ENCODE measurements at places on chromosomes 1 and 21.

GRCh38 chr1:110502402-110503151 lies 16.4 kb downstream of the KCNA10 start:
- no peak for DNase-seq

DNA sequence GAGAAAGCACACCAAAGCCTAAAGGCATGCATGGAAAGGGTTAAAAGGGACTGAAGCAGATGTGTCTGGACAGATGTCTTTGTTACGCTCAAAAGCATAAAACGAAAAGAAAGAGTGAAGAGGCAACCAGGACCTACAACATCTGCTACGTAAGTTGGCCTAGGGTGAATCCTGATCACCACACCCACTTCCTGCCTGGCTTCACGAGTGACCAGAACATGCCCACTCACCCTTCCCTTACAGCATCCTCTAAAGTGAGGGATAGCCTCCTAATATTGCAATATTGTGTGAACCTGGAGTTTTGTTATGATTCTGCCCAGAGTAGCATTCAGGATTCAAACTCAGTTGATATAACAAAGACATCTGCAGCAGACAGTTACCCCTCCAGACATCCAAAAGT lies 10.6 kb upstream of the OLIG2 start:
- no peak for DNase-seq

GRCh38 chr1:215793180-215793579 lies 226.1 kb downstream of the KCTD3 start:
- no peak for DNase-seq

DNA sequence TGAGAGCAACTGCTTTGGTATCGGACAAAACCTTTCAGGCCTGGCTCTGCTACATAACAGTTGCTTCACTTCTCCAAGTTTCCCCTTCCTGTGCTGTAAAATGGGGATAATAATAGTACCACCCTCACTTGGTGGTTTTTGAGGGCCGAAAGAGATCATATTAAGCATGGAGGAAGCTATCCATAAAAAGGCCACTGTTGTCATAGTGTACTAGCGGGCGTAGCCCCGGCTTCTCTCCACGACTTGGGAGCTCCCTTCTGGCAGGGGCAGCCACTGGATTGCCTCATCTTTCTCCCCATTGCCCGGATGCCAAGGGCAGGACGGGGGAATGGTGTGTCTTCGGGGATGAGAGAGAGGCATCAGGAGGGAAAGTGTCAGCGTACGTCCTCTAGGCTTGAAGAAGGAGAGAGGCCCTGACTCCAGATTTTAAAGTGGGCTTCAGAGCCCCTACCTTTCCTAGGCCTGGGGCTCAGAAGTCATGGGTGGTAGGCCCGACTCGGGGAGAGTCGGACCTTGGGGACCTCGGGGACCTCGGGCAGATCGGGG lies 548 bp upstream of the MFSD2A start:
- no peak for DNase-seq

DNA sequence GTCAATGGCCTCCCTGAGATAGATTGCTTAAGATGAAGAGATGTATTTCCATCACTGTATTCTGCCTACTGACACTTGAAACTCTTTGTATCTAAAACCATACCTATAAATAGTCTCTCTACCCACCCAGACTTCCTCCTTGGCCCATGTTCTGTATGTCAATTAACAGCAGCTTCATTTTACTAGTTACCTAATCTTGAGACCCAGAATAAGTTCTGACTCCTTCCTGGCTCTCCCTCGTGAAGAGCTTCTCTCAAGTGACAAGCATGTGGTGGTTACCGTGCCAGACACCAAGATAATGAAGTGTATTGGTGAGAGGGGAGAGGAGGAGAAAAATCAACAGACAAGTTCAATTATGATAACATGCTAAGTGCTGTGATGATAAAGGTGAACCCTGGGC lies 128.8 kb upstream of the RAVER2 start:
- no peak for DNase-seq

DNA sequence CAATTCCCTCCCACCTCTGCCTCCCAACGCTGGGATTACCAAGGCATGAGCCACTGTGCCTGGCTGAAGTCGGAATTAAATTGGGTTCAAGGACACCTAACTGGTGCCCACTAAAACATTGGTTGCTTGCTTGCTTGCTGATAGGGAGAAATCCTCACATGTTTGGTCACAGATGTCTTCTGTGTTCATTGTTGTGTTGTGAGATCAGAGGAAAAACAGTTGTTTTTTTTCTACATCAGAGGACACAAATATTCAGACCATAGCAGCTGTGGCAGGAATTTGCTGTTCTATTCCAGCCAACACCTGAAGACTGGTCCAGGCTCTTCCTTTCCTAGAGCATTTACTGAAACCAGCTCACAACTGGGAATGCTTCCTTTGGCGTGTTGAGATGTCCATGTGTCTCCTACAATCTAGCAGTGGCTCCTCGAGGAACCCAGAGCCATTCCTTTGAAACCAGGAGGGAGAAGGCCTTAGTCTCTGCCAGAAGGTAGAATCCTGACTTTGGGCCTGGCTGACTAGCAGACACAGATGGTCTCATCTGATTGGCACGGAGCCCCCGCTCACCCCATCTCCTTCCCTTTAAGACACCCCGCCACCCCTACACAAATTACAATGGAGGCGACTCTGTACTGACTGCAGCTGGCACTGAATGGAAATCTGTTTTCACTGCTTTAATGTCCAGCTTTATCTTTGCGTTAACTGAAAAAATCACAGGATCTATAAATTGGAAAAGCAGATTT lies 24.3 kb upstream of the TRIM17 start:
- no peak for DNase-seq

- no peak for DNase-seq
Measured at GRCh38 chr1:243508303-243508713, 252.5 kb downstream of the SDCCAG8 start.

DNA sequence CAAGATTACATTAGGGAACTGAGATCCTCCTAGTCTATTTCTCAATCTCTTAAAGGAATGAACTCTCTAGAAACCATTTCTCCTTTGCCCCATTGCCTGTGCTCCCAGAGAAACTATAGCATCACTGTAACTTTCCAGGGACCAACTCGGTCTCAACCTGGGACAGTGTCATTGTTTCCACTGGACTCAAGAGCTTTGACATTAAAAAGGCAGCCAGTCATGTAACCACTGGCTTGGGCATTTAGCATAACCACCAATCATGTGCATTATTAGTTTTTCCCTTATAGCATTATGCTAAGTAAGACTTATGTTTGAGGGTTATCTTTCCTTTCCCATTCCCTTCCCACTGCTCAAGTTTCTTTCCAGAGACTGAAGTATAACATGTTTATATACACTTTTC lies 18.2 kb downstream of the TEX38 start:
- DNase-seq, result no peak

- DNase-seq, result no peak
Measured at GRCh38 chr1:203765029-203765837, at the start of gene LAX1. Gene LAX1, plus strand, starts transcription at chr1:203765183. Its CDS starts 383 bp downstream, at chr1:203765566.

- no peak for DNase-seq
Measured at GRCh38 chr1:223650465-223650864, 15.0 kb downstream of the CAPN8 start.

GRCh38 chr1:152127673-152128072 lies 12.4 kb upstream of the TCHH start:
- DNase-seq, result no peak

DNA sequence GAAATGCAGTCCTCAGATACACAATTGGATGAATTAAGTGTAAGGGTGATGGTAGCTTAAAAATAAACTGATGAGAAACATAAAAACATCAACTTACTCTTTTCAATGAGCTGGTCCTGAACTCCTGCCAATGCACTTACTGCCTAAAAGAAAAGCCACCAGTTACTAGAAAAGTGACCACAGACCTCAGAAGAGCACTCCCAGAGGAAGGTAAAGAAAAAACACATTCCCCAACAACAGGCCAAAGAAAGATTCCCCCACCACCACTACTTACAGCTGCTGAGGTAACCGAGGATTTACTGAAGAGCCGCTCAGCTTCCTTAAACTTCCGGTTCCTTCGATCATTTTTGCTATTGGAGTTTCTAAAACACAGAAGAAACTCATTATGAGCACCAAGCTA lies 5.4 kb downstream of the MEAF6 start:
- no peak for DNase-seq

DNA sequence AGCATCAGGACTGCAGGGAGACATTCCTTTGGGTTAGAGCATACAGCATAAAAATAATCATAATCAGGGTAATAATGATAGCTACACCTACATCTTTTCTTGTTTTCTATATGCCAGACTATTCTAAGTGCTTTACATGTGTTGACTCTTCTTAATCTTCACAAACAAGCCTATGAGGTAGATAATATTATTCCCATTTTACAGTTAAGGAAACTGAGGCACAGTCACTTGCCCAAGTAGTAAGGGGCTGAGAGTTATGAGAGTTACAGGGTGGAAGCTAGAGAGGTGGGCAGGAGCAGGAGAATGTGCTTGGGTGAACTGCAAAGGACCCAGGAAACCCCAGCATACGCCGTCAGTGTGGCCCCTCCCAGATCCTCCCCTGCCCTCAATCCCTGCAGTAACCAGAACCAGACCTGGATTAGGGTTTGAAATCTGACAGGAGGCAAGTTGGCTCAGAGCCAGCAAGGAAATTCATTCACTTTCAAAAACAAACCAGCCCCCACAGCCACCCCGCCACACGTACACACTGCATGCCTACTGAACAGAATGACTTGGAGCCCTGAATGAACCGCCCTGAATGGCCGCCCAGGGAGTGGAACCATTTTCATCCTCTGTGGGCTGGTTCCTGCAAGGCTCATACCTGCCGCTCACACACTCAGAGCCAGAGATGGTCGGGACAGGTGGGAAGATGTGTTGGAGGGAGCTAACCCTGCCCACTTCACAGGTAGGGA lies 126.1 kb downstream of the TRABD2B start:
- DNase-seq, result no peak

DNA sequence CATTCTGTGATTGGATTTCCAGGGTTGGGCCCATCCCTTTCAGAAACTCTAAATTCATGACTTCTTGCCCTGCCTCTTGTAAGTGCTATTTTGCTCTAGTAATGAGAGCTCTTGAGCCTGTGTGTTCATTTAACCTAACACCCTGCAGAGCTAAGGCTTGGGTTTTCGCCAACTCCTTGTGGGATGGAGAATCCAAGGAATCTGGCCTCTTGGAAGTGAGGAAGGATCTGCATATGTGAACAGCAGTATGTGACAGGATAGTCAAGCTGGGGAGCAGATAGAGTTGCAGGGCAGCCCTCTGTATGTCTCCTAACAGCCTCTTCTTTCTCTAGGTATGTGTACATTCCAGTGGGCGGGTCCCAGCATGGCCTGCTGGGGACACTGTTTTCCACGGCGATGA lies 258.9 kb downstream of the HHAT start:
- no peak for DNase-seq

- DNase-seq, result no peak
Measured at GRCh38 chr1:186578325-186579016, 101.8 kb downstream of the PTGS2 start.

- DNase-seq, result no peak
Measured at GRCh38 chr1:220921971-220922635, 42.9 kb downstream of the HLX start.
